ENCODE measurements at places on chromosomes 1 and 21.

DNA sequence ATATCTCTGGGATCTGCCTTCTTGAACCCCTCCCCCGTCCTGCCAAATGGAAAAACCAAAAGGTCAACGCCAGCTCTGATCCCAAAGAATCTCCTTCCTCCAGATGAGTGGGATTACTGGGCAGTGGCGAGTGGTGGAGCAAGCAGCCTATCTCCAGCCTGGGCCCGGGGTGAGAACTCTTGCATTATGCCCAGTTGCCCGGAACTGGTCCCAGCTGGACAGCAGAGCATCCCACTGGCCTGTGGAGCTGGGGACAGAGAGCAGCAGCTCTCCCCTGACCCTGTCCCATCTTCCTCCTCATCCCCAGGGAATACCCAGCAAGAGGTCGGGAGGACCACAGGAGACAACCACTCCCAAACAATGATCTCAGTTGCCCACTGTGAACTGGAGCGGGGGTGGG lies 130.5 kb downstream of the TMEM53 start:
- DNase-seq = no peak

GRCh38 chr1:192589813-192590212 lies 14.2 kb downstream of the RGS1 start:
- DNase-seq = no peak

- no peak for DNase-seq
These were observed 33.9 kb upstream of the PDC start for GRCh38 chr1:186494832-186495271.

- DNase-seq = no peak
These were observed 41.5 kb upstream of the NADK start for GRCh38 chr1:1819762-1820161.

DNA sequence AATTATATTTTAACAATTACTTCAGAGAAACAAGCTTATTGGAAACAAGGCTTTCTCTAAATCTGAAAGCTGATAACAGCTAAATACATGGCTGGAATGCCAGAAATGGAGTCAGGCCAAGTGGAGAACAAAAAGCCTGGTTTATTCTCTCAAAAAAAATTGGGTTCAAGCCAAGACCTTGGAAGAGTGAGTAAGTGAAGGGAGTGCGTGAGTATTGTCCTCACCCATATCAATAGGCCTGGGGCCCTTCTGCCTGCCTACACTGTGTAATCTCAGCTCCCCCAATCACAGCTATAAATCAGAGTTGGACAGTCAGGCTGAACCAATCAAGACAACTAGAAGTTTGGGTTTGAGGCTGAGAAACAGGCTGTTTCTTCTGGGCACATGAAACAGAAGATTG lies 7.4 kb downstream of the KYAT3 start:
- no peak for DNase-seq

DNA sequence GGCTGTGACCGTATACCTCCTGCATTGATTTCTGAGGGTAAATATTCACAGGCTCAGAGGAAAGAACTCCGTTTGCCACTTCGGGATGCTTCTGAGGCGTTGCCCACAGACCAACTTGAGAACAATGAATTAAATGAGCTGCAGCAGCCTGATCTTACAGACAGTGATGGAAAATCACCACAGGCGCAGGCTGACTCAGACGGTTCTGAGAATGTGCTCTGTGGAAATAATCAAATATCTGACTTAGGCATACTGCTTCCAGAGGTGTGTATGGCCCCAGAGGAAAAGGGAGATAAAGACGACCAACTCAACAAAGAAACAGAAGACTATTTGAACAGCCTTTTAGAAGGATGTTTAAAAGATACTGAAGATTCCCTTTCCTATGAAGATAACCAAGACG lies 76.7 kb upstream of the SCCPDH start:
- no peak for DNase-seq

- no peak for DNase-seq
These were observed 78.8 kb downstream of the GPR161 start for GRCh38 chr1:168057921-168058320.

DNA sequence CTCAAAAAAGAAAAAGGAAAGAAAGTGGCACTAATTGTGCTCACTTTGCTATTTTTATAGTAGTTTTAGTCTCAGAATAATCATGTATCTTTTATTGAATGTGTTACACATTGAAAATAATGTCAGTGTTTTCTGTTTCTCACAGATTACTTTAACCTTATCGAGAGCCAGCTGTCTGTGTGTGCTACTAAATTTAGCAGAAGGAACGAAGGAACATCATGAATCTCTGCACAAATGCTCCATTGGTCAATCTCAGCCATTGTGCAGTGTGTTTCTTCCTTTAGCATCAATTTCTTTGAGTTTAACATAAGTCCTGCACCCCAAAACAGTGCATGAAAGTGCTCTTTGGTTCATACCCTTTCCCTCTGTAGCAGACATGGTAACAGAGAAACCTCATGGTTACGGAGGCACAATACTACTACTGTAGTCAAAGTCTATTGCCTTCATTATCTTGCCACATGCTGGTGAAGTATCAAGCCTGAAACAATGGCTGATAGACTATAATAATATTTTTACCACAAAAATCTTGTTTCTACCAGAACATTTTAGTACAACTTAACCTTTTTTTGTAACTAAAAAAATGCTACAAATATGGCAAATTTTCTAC lies 310.0 kb downstream of the HMCN1 start:
- no peak for DNase-seq

DNA sequence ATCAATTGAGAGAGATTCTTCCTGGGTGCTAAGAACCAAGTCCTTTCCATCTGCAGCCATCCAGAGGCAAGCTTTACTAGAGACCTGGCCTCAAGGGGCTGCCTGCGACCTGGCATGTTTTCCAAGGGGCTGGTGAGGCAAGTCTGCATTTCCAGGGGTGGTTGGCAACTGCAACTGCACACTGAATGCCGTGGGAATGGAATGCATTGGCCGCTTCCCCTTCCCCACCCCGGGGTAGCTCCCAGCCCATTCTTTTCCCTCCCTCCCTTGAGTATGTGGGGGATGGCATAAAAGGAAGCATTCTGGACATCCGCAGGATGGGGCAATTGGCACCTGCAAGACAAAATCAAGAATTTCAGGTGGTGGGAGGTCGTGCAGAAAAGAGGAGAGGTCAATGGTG lies 155.1 kb downstream of the IGSF21 start:
- DNase-seq = no peak

- DNase-seq = no peak
These were observed 1.5 kb downstream of the EDEM3 start for GRCh38 chr1:184753117-184753516.

DNA sequence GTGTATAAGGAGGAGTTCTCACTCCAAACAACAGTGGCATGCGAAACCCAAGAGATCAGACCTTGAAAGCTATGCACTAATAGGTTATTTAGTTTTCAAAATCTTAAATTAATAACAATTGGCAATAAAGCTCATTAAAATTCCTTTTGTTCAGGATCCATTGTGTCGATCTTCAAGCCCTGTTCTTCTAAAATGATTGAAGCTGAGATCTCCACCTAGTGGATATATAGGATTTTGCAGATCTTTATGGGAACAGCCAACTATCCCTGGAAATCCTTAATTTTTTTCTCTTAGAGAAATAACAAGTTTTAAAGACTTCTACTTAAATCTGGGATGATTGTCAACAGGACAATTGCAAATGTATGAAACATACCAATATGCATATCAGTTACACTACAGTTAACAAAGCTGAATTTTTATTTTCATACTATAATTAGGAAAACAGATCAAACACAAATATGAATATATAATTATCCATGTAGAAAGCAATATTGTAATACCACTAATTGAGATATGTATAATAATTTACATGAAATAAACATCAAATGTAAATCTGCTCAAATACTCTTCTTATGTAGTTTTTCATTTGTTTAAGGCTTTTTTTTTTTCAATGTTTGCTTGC lies 43.3 kb downstream of the LRRC53 start:
- no peak for DNase-seq

DNA sequence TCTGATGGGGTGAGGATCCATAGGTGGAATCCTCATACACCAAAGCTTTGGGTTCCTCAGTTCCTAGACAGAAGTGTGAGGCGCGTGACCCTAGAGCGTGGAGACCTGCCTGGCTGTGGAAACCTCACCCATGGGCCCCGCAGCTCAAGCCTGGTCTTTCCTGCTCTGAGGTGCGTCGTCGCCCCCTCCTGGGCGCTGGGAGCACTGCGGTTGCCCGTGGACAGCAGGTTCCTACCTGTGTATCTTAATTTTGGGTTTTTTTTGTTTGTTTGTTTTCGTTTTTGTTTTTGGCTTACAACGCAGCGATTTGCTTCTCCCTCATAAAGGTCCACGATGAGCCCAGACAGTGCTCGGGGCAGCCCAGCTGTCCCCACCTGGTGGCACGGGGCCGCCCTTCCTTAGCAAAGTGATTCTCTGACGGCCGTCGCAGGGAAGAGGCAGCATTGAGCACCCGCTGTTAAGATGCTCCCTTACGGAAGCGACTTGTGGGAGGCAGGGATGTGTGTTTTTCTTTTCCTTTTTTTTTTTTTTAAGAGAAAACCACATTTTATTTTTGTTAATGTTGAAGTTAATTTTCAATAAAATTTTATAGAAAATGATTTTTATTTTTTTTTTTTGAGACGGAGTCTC lies 36.5 kb upstream of the TRAPPC10 start:
- peak; percentile 71 for DNase-seq

GRCh38 chr1:45973121-45973520 lies 159.3 kb downstream of the PIK3R3 start:
- no peak for DNase-seq

GRCh38 chr1:172275478-172275877 lies 145.0 kb upstream of the C1orf105 start:
- DNase-seq = no peak
